ENCODE measurements at places on chromosomes 1 and 21.

DNA sequence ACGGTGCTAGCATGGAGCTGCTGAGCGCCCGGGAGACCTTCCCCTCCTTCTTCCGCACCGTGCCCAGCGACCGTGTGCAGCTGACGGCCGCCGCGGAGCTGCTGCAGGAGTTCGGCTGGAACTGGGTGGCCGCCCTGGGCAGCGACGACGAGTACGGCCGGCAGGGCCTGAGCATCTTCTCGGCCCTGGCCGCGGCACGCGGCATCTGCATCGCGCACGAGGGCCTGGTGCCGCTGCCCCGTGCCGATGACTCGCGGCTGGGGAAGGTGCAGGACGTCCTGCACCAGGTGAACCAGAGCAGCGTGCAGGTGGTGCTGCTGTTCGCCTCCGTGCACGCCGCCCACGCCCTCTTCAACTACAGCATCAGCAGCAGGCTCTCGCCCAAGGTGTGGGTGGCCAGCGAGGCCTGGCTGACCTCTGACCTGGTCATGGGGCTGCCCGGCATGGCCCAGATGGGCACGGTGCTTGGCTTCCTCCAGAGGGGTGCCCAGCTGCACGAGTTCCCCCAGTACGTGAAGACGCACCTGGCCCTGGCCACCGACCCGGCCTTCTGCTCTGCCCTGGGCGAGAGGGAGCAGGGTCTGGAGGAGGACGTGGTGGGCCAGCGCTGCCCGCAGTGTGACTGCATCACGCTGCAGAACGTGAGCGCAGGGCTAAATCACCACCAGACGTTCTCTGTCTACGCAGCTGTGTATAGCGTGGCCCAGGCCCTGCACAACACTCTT lies 1.1 kb downstream of the TAS1R3 start:
- no peak for DNase-seq

DNA sequence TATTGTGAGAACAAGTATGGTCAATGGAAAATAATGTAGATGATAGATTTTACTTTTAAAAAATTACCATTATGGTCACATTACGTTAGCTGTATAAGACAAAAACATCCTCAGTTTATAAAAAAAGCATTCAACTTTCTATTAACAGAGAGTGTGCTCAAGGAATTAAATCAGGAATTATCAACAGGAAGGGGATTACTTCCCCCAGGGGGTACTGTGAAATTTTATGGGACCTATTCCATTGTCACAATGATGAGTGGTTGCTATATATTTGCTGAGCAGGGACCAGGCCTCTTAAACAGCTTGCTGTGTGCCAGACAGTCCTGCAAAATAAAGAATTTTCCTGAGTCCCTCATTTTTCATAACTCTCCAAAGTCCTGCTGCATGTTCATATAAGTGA lies 21.2 kb downstream of the JAM2 start:
- DNase-seq, result no peak

- DNase-seq, result no peak
Measured at GRCh38 chr1:34122080-34122932, 42.7 kb downstream of the CSMD2 start.

GRCh38 chr1:151059109-151060006 lies at the start of gene CDC42SE1:
CDC42SE1 (minus strand) TSS chr1:151059622; CDS start chr1:151055730, 3,892 bp downstream.
- peak; percentile 87 for DNase-seq

DNA sequence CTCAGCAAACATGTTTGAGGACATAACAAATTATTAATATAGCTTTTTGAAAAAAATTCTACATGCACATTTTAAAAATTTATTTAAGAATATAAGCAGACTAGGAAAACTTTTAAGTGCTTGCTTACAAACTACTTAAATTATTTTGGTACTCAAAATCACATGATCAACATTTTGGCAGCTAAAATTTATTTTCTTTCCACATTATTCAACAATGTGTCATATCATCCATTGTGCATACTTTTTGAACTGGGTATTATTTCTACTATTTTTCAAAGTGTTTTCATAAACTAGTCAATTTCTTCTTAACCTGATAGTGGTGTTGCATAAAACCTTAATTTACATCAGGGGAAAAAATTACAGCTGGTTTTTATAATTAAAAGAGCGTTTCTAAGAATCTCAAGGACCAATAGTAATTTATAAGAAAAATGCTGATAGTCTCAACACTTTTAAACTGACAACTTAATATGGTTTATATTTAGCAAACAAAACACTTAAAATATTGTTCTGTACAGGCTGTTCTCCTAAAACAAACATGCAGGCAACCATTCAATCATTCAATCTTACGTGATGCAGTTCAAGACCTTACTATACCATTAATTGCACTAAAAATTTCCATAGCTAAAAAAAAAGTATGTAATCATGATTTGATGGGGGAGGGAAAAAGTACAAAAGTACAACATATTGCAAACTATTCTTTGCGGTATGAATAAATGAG lies 105.0 kb downstream of the GPATCH2 start:
- DNase-seq, result no peak

- no peak for DNase-seq
Measured at GRCh38 chr1:12469493-12469892, 148.5 kb downstream of the DHRS3 start.

Data from CD4-positive, alpha-beta T cell treated with Interferon gamma for 1 hour (primary cell).